Iris pigment epithelial cell (primary cell): ENCODE measurements at places on chromosomes 1 and 21.

DNA sequence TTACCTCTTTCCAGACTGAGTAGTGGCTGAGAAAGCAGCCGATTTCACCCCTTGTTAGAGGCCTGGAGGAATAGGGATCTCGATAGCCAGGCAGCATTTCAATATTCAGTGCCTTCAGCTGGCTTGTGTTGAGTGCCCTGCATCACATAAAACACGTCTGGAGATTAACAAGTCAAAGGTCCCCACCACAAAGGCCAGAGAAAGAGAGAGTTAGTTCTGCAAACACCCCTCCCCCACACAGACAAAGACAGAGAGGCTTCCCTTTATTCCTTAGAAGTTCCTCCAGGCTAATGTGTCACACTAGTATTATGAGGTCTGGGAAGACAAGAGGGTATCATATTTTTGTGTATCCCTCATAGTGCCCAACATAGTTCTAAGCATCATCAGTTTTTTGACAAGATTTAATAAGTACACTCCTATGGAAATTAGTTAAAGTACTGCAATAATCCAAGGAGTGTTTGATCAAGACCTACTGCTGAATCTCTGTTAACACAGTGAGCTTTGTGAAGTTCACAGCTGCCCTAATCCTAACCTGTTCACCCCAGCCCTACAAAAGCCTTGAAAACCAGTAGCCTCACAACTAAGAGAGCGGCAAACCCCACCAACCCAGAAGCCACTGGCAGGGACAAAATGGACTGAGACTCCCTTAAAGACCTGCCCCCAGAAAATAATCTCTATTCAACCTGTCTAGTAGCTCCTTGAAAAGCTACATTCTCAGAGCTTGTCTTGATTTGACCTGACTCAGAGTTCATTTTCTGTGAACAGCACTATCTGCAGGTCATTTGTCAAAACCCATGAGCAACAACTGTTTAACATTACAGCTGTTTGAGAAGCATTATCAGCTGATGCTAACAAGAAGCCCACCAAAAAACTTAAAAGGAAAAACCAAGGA is 91.9 kb downstream of the COLGALT2 start:
- no peak for DNase-seq

DNA sequence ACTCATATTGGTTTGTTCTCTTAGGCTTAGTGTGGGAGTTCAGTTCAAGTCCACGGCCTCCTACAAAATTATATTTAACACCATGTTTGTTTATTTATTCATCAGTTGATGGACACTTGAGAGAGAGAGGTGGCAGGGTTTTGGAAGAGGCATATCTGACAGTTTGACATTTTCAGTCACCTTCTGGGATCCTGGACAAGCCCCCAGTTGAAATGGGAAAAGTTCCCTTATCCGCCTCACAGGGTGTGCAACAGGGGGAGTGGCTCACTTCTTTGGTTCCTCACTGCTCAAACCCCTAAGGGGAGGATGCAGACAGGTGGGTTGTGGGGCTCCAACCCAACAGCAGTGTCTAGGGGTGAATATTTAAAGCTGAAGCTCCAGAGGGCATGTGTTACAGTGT is 52.3 kb upstream of the TNFSF18 start:
- DNase-seq = no peak

GRCh38 chr1:33758698-33759097 is 105.2 kb upstream of the HMGB4 start:
- DNase-seq = no peak

DNA sequence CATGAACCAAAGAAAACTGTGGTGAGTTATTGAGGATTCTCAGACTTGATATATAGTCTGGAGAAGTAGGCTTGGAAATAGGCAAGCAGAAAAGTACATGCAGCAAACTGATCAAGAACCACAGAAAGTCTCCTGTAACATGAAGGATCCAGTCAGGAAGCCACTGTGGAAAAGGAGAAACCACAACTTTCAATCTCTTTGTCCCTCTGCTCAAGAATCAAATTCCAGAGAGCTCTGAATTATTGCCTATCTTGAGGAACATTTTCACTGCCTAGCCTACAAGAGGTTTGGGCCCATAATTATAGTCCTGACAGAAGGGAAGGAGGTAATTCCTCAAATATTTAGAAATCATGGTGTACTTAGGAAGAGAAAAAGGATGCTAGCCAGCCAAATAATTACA is 43.0 kb upstream of the ADAMTS1 start:
- peak; percentile 3 for DNase-seq

DNA sequence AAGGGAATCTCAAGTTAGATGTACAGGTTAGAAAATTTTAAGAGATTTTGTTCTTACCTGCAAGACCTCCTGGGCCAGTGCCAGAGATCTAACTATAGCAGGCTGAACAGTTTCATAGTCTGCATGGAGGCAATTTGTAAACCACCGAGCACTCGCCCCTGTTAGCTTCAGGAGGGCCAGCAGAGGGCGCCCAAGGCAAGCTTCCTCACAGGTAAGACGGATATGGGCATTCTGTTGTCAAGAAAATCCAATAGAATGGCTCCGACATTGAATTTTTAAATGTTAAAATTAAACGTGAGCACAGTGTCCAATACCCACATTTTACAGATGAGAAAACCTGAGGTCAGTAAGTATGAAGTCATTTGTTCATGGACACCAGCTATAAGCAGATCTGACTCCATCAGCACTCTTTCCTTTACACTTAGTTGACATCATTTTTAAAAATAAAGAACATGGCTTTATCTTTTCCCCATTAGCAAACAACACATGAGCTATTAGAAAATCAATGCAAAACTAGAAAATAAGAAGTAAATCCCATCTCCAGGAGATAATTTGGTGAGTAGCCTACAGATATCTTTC is 2.2 kb downstream of the REG4 start:
- DNase-seq = peak; percentile 68
